ENCODE measurements at places on chromosomes 16 and 17.
A peak's percentile ranks its signal among the peaks of the same experiment; 100 is the strongest.

DNA sequence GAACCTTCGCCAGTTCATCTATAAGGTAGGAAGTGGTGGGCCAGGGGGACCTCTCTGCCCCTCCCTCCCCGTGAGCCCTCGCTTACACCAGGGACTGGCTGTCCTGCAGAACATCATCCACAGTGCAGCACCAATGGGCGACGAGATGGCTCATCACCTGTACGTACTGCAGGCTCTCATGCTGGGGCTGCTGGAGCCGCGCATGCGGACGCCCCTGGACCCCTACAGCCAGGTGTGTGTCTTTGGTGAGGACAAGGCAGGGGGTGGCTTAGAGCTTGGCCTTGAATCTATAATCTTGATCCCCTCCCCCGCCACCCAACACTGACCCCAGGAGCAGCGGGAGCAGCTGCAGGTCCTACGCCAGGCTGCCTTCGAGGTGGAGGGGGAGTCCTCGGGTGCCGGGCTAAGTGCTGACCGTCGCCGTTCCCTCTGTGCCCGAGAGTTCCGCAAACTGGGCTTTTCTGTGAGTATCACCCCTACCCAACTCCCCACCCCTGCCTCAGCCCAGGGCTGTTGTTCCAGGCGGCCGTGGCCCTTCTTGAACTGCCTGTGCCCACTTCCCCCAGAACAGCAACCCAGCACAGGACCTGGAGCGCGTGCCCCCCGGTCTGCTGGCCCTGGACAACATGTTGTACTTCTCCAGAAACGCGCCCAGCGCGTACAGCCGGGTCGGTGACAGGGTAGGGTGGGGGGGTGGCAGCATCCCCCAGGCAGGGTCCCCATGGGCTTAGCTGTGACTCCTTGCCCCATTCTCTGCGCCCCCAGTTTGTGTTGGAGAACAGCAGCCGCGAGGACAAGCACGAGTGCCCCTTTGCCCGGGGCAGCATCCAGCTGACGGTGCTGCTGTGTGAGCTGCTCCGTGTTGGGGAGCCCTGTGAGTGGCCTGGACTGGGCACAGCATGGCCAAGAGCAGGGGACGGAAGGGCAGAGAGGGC lies 2.7 kb downstream of the ELMO3 start:
- DNase-seq = no peak

GRCh38 chr17:5027916-5028315 lies 7.3 kb downstream of the SLC52A1 start:
- DNase-seq = no peak

GRCh38 chr16:77113835-77114234 lies 77.2 kb upstream of the MON1B start:
- peak; percentile 74 for DNase-seq

- peak; percentile 45 for DNase-seq
These were observed 1.4 kb downstream of the RAB40C start for GRCh38 chr16:591231-591630.

- no peak for DNase-seq
These were observed 393 bp downstream of the PSMC3IP start for GRCh38 chr17:42577140-42577531.

DNA sequence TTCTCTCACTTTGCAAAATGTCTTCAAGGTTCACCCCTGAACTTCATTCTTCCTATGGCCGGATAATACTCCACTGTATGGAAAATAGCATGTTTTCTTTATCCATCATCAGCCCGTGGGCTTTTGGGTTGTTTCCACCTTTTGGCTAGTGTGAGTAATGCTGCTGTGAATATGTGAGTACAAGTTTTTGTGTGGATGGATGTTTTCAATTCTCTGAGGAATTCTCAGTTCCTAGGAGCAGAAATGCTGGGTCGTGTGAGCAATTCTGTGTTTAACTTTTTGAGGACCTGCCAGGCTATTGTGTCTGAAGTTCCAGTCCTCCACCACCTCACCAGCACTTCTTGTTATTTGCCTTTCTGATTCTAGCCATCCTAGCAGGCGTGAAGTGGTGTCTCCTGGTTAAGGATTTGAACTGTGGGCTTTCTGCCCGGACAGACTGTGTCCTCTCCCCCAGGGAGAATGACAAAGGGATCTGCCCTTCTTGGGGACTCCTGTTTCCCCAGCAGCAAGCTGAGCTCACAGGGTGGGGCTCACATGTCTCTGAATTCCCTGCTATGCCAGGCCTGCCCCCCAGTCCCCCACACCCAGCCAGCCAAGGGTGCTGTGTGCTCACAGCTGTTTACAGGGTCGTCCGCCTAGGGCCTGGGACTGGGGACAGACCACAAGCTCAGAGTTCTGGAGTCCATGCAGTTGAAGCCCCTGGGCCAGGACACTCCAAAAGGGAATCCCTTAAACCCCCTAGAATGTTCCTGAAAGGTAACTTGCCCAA lies 92.2 kb upstream of the CIBAR2 start:
- DNase-seq = no peak
